ENCODE measurements at places on chromosomes 4 and X. TPM values are rescaled to one million over a fixed set of nuclear protein-coding genes. Genes with fewer than 3 reads are reported as not detected.

Gene CCDC160
- 10.2 TPM for total RNA-seq

Gene PASD1
- 0.18 TPM for total RNA-seq

Gene GRXCR1
- total RNA-seq = not detected

Gene UGT8
- 0.36 TPM for total RNA-seq

Gene BMP3
- total RNA-seq = not detected

Gene TMSB15B
- 10.2 TPM for total RNA-seq

Gene ADAMTS3
- total RNA-seq = 14.7 TPM

Gene PCDH19
- total RNA-seq = 0.60 TPM

Gene CT83
- total RNA-seq = not detected

Gene CLCN5
- total RNA-seq = 16.6 TPM

Gene KIT
- 1.4 TPM for total RNA-seq

Gene ARSH
- not detected for total RNA-seq

Gene NUDT10
- 7.6 TPM for total RNA-seq

Gene SPANXN4
- total RNA-seq = not detected

Gene FAM156A
- total RNA-seq = 29.8 TPM

Gene FGFBP2
- total RNA-seq = not detected

Gene ARSJ
- 0.85 TPM for total RNA-seq

Gene IL15
- total RNA-seq = not detected

Gene BGN
- 1.9 TPM for total RNA-seq

Gene SOD3
- 23.2 TPM for total RNA-seq

Gene FNIP2
- total RNA-seq = 45.1 TPM

Gene IL3RA
- 0.11 TPM for total RNA-seq

Gene PDGFC
- 18.2 TPM for total RNA-seq

Gene RPS6KA6
- 3.8 TPM for total RNA-seq

Gene TAF7L
- total RNA-seq = not detected

Gene SHISA3
- total RNA-seq = 13.3 TPM

Gene RAB33B
- total RNA-seq = 6.6 TPM

Gene S100G
- not detected for total RNA-seq

Gene HAND2
- 352 TPM for total RNA-seq

Gene FUNDC1
- total RNA-seq = 17.8 TPM

Gene GATB
- 24.4 TPM for total RNA-seq

Gene RNF175
- 1.3 TPM for total RNA-seq

Gene NPY2R
- total RNA-seq = not detected

Gene CXorf38
- 12.2 TPM for total RNA-seq

Gene GYPB
- total RNA-seq = not detected

Gene TMEM185A
- 55.5 TPM for total RNA-seq

Gene AGA
- 7.2 TPM for total RNA-seq

Gene ZCCHC12
- 5.0 TPM for total RNA-seq

Gene ARR3
- total RNA-seq = not detected

Gene FHIP1A
- total RNA-seq = 15.5 TPM

Gene DTHD1
- total RNA-seq = not detected

Gene SRPX
- 9.6 TPM for total RNA-seq

Gene HDX
- 2.7 TPM for total RNA-seq

Gene ARMCX2
- 92.3 TPM for total RNA-seq

Gene ZNF732
- 1.7 TPM for total RNA-seq

Gene NAT8L
- 14.6 TPM for total RNA-seq

Gene GLA
- 10.0 TPM for total RNA-seq

Gene MAGEA2B
- not detected for total RNA-seq

Gene RAB39B
- 1.7 TPM for total RNA-seq

Gene ADH4
- not detected for total RNA-seq

Gene PPARGC1A
- total RNA-seq = 23.9 TPM

Gene OTC
- not detected for total RNA-seq

Gene SMIM10L2A
- total RNA-seq = 17.2 TPM

Gene CXCL13
- total RNA-seq = not detected

All from cardiac muscle cell (in vitro differentiated cells and primary cell).